ENCODE measurements at places on chromosomes 4 and X.

GRCh38 chrX:40175511-40176350 lies 78.0 kb upstream of the BCOR start:
- H3K4me3 ChIP-seq: peak overlapping the region; percentile 91
- H3K36me3 ChIP-seq: no peaks in the 10 kb centered on the region
- peaks cover 18% of the 10 kb centered on the region for H3K4me1 ChIP-seq
- peak overlapping the region; percentile 98 for H3K27ac ChIP-seq
- DNase-seq: peak; percentile 42
- H3K27me3 ChIP-seq: no peaks in the 10 kb centered on the region

DNA sequence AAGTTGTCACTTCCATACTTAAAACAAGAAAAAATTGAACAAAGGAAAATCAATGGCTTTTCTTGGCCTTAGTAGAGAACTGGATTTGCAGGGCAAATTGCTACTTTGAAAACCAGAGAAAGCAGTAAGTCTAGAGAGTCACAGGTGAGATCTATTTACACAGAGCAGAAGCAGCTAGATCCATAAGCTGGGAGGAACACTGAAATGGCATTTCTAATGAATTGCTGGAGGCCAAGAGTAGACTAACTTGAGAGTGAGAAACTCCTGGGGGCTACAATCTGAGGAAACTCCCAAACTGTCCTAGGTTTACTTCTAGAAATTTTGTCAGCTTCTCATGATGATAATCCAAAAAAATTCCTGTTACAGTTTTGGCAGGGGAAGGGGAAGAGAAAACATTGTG lies 133.3 kb downstream of the SPCS3 start:
- H3K36me3 ChIP-seq: no peaks in the 10 kb centered on the region
- H3K27ac ChIP-seq: no peak overlapping the region
- H3K4me3 ChIP-seq: no peak overlapping the region
- DNase-seq: no peak
- H3K27me3 ChIP-seq: no peaks in the 10 kb centered on the region
- H3K4me1 ChIP-seq: no peaks in the 10 kb centered on the region

DNA sequence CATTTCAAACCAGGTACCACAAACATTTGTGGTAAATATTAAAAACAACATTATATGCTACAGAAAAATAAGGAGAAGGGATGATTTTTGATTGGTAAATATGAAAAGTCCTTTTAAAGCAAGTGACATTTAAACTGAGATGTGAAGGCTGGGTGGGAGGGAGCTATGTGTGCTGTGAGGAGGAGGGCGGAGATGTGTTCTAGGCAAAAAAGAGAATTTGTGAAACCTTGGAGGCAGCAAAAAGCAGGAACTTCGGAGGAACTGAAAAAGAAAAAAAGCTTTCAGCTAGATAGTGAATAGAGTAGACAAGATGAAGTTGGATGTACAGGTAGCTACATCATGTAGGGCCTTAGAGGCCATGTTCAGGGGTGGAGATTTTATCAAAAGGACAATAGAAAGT lies 10.1 kb upstream of the ARAP2 start:
- H3K36me3 ChIP-seq: no peaks in the 10 kb centered on the region
- H3K27ac ChIP-seq: peak overlapping the region; percentile 89
- no peak for DNase-seq
- no peaks in the 10 kb centered on the region for H3K27me3 ChIP-seq
- H3K4me1 ChIP-seq: peaks cover 25% of the 10 kb centered on the region

DNA sequence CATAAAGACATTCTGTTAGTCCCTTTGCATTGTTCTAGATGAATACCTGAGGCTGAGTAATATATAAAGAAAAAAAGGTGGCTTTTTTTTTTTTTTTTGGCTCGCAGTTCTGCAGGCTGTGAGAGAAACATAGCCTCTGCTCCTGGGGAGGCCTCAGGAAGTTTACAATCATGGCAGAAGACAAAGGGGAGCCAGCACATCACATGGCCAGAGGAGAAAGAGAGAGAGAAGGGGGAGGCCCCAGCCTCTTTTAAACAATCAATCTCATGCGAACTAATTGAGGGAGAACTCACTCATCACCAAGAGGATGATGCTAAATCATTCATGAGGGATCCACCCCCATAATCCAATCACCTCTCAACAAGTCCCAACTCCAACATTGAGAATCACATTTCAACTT lies 364.0 kb upstream of the EPHA5 start:
- DNase-seq: no peak
- H3K27ac ChIP-seq: no peak overlapping the region
- no peaks in the 10 kb centered on the region for H3K27me3 ChIP-seq
- no peaks in the 10 kb centered on the region for H3K36me3 ChIP-seq
- H3K4me1 ChIP-seq: no peaks in the 10 kb centered on the region

- no peaks in the 10 kb centered on the region for H3K36me3 ChIP-seq
- H3K4me3 ChIP-seq: no peak overlapping the region
- H3K27me3 ChIP-seq: no peaks in the 10 kb centered on the region
- H3K4me1 ChIP-seq: no peaks in the 10 kb centered on the region
- no peak for DNase-seq
- H3K27ac ChIP-seq: no peak overlapping the region
Observed at GRCh38 chrX:149198980-149199732, 305.9 kb downstream of the IDS start.

DNA sequence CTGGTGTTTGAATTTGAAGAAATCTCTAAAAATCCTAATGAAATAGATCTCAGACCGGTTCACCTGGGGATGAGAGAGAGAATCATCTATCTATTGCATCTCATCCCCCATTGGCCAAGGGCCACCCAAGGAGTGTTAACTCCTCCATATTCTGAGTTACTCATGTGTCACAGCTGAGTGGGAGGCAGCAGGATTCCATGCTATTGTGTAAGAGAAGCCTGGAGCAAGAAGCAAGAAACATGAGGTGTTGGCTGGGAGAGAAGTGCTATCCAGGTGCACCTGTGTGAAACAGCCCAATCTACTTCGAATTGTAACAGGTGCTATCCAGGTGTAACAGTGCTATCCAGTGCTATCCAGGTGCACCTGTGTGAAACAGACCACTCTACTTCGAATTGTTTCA lies 150.3 kb upstream of the MAOA start:
- no peak overlapping the region for H3K27ac ChIP-seq
- no peak for DNase-seq
- H3K27me3 ChIP-seq: no peaks in the 10 kb centered on the region
- peaks cover 4% of the 10 kb centered on the region for H3K4me1 ChIP-seq
- H3K36me3 ChIP-seq: no peaks in the 10 kb centered on the region
- no peak overlapping the region for H3K4me3 ChIP-seq

- H3K27ac ChIP-seq: no peak overlapping the region
- peaks cover 3% of the 10 kb centered on the region for H3K4me1 ChIP-seq
- no peak overlapping the region for H3K4me3 ChIP-seq
- H3K27me3 ChIP-seq: peaks cover 63% of the 10 kb centered on the region
- H3K36me3 ChIP-seq: peaks cover 2% of the 10 kb centered on the region
Observed at GRCh38 chr4:47719576-47719975, 118.3 kb downstream of the CORIN start.
